ENCODE measurements at places on chromosomes 5 and 9.
A peak's percentile ranks its signal among the peaks of the same experiment; 100 is the strongest.

DNA sequence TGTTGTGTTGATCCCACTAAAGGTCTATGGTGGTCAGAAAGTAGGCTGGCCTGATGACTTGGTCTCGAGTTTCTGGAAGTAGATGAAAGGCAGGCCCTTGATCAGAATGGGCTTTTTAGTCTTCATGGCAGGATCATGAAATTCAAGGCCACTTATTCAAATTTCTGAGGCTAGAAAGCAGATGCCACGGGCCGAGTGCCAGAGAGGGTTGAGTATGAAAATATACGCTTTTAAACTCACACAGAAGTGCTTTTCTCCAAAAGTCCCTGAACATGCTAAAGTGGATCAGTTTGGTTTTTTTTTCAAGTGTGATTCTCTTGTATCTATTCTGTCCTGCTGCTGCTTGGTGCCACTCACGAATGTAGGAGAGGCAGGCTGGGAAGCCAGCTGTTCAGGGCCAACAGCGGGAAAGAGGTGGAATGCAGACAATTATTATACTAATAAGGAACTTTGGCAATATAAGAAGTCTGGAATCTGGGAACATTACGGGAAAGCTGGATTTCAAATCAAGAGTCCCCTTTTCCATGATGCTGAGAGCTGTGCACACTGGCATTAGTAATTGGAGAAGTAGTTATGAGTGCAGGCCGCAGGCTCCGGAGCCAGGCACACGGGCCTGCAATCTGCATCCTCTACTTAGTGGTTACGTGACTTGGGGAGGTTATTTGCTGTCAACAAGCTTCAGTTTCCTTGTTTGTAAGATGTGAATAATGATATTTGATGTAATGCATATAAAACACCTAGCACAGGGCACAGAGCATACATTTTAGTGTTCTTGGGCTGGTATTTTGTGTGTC is 95.8 kb downstream of the LMNB1 start:
- DNase-seq = no peak

DNA sequence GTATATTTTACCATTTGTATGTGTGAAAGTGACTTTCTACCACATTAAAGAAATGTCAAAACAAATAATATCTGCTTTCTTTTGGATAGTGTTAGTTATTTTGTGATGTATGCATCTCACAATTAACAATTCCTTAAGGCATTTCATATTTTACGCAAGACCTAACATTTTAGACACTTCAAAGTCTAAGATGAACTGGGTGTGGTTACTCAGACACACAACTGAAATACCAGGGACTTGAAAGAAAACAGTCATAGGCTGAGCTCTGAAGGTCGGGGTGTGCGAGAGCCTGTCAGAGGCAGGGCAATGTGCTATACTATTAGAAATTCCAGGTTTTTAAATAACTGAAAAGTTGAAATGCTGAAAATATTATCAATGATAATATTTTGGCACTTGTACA is 44.5 kb upstream of the ZNF622 start:
- no peak for DNase-seq

DNA sequence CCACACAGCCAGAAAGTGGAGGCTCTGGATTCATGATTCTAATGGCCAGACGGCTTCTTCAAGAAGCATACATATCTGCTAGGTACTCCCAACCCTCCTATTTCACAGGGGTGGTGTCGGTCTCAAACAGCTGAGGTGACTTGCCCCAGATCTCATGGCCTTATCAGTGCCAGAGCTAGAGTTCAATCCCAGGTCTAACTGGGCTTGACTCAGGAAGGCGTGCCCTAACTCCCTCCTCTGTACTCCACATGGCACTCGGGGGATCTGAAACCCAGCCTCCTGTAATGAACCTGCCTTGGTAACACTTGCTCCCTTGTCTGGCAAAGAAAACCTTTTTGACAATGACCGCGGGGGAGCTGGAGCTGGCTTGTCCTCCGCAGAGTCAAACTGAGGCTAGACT is 2.1 kb downstream of the QRFP start:
- no peak for DNase-seq

DNA sequence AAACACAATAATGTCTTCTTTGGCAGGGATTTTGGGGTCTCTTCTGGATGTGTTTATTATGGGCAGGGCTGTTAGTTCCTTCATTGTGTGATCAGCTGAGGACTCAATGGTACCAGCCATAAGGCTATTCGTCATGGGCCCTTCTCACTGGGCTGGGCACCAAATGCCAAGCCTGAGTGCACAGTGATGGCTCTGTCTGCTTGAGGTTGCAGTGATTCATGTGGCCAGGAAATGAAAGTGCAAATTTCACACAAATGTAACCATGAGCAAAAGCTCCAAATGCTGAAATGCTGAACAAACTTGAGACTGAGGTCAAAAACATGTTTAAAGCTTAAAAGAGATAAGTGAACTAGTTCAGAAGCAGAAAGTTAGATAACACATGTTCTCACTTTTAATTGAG is 191.0 kb downstream of the TARS1 start:
- DNase-seq = no peak

GRCh38 chr9:79007701-79008483 is 563.9 kb upstream of the TLE4 start:
- DNase-seq = no peak

- no peak for DNase-seq
Observed at GRCh38 chr5:133878236-133878555, 90.2 kb downstream of the C5orf15 start.

GRCh38 chr5:39200081-39200480 is 19.3 kb downstream of the FYB1 start:
- DNase-seq = no peak

GRCh38 chr5:103041071-103041676 is 78.8 kb downstream of the GIN1 start:
- no peak for DNase-seq

DNA sequence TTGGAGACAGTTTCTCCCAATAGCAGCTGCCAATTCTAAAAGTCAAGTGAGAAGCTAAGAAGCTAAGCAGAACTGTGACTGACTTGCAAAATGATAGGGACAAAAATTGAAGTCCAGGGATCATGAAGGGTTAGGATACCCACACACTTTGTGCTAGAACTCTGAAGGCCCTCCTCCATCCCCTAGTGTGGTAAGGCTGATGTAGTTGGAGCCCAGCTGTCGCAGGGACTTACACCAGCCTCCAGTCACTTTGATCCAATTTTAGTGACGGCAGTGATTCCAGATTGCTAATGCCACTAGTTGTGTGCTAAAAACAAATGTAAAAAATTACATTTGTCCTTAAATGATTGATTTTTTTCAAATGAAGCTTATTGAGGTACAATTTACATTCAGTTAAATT is 742.7 kb upstream of the ZNF608 start:
- no peak for DNase-seq

GRCh38 chr5:156835905-156836304 is 14.2 kb upstream of the PPP1R2B start:
- DNase-seq = no peak

DNA sequence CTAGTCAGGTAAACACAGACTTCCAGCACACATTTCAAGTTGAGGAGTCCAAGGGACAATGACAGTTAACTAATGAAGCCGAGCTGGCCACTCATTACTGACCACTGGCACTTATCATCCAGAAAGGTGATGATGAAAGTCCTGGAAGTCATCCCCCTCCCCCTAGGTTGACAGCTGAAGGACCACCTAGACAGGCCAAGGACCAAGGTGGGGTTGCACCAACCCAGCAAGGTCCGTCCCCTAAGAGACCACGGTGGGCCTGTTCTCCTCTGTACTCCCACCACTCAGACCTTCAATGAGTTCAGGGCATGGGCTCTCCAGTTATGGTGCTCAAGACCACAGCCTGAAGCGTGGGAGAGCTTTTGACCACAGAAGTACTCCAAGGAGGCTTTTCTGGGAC is 13.2 kb downstream of the P4HA2 start:
- no peak for DNase-seq

- DNase-seq = no peak
Observed at GRCh38 chr9:110877374-110877773, 160.9 kb downstream of the LPAR1 start.

DNA sequence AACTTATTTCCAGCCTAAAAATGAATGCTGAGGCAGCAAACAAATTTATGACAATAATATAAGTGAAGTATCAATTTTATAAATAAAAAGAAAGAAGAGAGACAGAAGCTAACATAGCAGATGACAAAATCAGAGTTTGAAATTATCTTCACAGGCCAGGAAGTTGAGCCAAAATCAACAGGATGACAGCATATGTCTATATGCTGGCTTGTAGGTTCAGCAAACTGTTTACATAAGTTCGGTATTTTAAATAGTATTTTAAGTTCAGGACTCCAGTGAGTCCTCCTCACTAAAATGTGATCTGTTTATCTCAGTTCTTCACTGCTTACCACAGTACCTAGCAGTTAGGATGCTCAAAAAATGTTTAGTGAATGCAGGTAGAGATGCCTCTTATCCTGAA is 359.6 kb upstream of the SMC2 start:
- DNase-seq = no peak

GRCh38 chr9:20640331-20641187 is 18.3 kb upstream of the MLLT3 start:
- no peak for DNase-seq

DNA sequence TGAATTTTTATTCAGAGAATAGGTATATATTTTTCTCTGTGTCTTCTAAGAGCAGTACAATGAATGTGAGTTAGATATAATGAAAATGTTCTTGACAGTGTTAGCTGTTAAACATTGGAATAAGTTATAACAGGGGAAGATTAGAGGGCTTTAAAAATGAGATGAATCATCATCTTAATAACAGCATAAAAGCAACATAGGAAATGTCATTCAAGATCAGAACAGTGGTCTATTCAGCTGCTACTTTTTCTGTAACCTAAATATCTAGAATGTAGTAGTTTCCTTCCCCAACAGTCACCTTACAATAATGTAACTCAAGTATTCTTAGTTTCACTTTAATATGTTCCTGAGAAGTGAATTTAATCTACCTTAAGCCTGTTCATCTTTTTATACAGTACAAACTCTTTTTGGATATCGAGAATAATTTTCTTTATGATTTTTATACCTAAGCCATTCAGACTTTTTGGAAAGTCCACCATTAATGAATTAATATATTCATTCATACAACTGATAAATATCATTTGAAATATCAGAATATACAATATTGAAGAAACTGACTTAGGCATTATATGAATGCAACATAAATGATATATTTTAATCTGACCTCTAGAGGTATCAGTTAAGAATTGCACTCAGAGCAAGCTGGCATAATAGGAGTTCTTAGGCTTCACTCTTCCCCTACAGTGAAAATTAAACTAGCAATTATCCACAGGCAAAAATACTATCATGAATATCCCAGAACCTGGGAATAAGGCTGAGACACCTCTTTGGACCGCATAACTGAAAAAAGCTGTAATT is 66.1 kb upstream of the EDIL3 start:
- DNase-seq = no peak

- DNase-seq = no peak
Observed at GRCh38 chr5:115584501-115584900, 17.8 kb downstream of the TICAM2 start.

DNA sequence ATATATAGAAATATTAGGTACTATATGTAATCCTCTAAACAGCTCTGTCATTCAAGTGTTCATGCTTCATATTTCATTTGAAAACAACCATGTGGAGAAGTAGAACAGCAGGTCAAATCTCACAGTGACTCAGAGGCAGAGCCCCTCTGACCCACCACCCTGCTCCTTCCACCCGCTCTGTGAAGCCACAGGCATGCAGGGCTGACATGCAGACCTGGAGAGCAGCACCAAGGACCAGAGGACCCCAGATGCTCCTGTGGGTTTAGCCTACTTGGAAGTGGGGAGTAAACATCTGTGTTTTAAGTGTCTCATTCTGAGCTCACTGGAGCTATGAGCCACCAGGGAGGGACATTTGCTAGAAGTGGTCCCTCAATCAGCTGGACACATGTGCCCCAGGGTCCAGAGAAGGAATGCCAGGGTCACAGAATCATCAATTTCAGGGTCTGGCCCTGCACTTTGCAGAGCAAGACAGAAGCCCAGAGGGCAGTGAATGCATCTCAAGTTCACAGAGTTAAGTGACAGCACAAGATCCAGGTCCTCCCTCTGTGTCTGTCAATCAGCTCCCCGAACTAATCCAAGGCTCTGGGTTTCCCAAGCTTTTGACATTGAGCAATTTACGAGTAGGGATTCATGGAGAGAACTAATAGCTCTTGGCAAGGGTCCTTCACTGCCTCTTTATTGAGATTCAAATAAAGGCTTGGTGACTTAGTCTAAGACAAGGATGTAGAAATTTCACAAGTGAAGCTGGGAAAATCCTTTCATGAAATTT is 441.1 kb downstream of the SEMA5A start:
- no peak for DNase-seq

- no peak for DNase-seq
Observed at GRCh38 chr5:157961176-157961575, 102.2 kb upstream of the CLINT1 start.

- DNase-seq = no peak
Observed at GRCh38 chr9:16238623-16239138, 631.8 kb downstream of the BNC2 start.

DNA sequence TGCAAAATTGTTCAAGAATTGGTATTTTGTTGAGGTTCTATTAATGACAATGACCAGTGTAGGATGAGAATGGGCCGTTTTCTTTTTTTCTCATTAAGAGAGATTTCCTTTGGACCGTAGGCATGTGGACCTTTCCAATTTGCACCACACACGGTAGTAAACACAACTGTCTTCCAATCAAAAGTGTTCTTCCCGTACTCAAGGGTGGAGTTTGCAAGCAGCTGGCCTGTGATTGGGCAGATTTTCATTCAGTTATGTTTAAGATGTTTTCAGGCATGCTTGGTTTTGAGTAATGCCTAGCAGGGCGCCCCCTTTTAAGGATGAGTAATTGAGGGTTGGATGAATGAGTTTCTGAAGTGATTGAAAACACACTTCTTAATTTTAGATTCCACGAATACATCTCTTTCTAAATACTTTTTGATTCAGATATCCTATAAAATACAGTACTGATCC is 2.5 kb downstream of the KDM3B start:
- peak; percentile 80 for DNase-seq

DNA sequence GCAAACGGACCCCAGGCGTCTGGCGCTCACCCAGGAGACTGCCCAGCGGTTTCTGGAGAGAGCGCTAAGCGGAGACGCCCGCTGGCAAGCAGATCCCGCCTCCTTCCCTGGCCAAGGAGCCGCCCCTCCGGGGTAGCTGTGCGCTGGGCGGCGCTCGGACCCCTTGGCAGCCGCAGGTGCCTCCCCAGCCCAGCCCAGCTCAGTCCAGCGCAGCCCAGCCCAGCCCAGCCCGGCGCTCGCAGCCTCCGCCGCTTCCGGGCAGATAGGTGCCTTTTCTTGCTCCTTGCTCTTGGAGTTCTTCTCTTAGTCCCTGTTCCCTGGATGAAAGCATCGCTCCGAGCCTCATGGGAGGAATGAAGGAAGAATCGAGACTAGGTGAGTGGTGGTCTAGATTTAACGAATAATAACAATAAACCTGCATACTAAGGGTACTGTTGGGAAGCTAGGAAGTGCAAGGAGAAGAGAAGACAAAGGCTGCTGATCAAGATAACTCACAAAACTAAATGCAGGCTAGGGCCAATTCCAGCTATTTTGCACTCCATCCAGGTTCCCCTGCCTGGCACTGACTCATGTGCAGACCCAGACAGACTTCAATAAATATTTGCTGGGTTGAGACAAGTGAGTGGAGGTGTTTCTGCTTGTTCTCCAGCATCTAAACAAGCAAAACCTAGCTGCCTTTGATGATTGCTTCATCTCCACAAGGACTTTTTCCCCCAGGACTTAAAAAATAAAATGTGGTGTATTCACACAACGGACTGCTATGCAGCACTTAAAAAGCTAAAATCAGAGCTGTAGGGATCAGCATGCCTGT is at the start of gene STK32A:
TSS of gene STK32A (plus strand) at position 202 of the 811 bp plus-strand sequence. CDS start 4,609 bp downstream, outside the sequence.
- peak; percentile 2 for DNase-seq
